ENCODE measurements at places on chromosomes 1 and 21. TPM values are rescaled to one million over a fixed set of nuclear protein-coding genes. Genes with fewer than 3 reads are reported as not detected.

Gene LEFTY2
- total RNA-seq, result not detected

Gene GAS5
- 549 TPM for total RNA-seq

GRCh38 chr1:175863299-175864050 is 120.1 kb upstream of the TNR start:
- H3K36me3 ChIP-seq, result no peaks in the 10 kb centered on the region
- peaks cover 10% of the 10 kb centered on the region for H3K27me3 ChIP-seq
- H3K4me1 ChIP-seq, result no peaks in the 10 kb centered on the region
- H3K4me3 ChIP-seq, result no peak overlapping the region
- no peak overlapping the region for H3K27ac ChIP-seq
- no peak for DNase-seq

DNA sequence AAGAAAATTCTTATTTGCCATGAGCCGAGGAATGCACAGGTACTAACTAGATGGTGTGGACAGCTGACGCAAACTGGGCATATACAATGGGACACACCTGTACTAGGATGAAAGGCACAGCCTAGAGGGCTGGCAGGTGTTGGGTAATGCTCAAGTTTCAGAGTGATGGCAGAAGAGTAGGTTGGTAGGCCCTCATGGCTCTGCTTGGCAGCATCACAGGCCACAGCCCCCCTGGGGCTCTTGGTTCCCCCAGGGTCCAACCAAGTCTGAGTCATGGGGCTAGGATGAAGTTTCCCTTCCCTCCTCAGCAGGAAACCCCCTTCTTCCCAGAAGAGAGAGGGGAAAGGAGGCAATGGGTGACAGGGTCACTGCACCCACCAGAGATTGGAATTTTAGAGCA is 35.2 kb downstream of the SPEN start:
- peaks cover 3% of the 10 kb centered on the region for H3K36me3 ChIP-seq
- peak overlapping the region; percentile 100 for H3K27ac ChIP-seq
- H3K27me3 ChIP-seq, result no peaks in the 10 kb centered on the region
- H3K4me3 ChIP-seq, result peak overlapping the region; percentile 10

GRCh38 chr1:214966346-214966745 is 116.2 kb upstream of the KCNK2 start:
- H3K4me3 ChIP-seq, result no peak overlapping the region
- no peak overlapping the region for H3K27ac ChIP-seq
- H3K36me3 ChIP-seq, result no peaks in the 10 kb centered on the region
- peaks cover 10% of the 10 kb centered on the region for H3K4me1 ChIP-seq
- DNase-seq, result no peak
- H3K27me3 ChIP-seq, result no peaks in the 10 kb centered on the region

GRCh38 chr1:203765029-203765837 is at the start of gene LAX1:
Gene LAX1 (plus strand): TSS chr1:203765183. CDS start chr1:203765566, 383 bp downstream.
- H3K4me1 ChIP-seq, result no peaks in the 10 kb centered on the region
- H3K36me3 ChIP-seq, result no peaks in the 10 kb centered on the region
- DNase-seq, result no peak
- peaks cover 18% of the 10 kb centered on the region for H3K27me3 ChIP-seq

GRCh38 chr1:110336300-110337039 is 2.7 kb upstream of the RBM15 start:
- H3K27me3 ChIP-seq, result no peaks in the 10 kb centered on the region
- DNase-seq, result no peak
- H3K4me3 ChIP-seq, result no peak overlapping the region

All from osteocyte (in vitro differentiated cells).